NCI-H526 treated with DMSO at 0.1 percent for 48 hours (cell line): ENCODE measurements at places on chromosomes 13 and 19.
A peak's percentile ranks its signal among the peaks of the same experiment; 100 is the strongest.

DNA sequence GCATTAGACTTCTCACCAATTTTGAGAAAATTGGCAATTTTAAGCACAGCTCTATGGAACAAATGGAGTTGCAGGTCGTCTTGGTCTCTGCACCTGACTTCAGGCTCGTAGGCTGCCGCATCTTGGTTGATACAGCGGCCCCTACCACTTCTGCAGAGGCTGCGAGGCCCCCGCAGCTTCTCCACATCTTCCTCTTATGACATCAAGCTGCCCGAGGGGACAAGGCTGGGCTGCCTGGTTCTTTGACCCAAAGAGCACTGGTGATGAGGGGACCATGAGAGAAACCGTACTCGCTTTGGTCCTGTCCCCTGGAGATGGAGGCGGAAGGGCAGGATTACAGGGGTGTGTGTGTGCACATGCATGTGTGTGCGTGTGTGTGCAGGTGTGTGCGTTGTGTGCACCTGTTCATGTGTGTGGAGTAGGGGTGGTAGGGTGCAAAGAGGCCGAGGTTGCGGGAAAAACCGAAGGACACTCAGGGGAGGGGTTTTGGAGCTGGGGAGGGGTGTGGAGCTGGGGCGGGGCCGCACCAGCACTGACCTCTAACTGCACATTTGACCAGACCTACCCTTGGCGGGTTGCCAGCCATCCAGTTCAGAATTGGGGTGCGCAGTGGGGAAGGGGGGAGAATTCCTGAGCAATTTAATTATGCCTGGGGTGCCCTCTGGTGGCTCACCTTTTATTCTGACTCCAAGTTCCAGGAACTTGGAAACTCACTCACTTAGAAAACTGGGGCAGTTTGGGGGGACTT is 65.1 kb upstream of the ARHGEF7 start:
- DNase-seq, result no peak

GRCh38 chr13:74036373-74036772 is 97.8 kb downstream of the KLF12 start:
- peak; percentile 79 for DNase-seq

- DNase-seq, result no peak
Measured at GRCh38 chr19:49272204-49272603, 52.8 kb downstream of the SLC6A16 start.

DNA sequence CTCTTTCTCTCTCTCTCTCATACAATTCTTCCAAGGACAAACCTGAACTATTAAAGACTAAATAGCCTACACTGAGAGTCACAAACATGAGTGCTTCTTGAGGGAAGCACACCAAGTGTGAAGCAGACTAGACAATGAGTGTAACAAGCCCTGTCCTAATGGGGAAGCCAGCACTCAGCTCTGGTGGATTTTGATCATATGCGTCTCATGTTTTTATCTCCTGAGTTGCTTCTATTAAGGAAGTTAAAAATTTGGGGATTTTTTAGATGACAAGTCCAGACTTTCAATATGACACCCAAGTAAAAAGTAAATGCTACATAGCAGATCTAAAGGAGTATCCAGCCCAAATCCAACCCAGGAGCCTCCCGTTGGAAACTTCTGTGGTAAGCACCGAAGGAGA is 437.8 kb downstream of the RFC3 start:
- no peak for DNase-seq

GRCh38 chr13:109867766-109868165 is 81.4 kb upstream of the IRS2 start:
- DNase-seq, result no peak

- DNase-seq, result peak; percentile 25
Measured at GRCh38 chr19:51097166-51097738, 11.0 kb downstream of the CTU1 start.

- no peak for DNase-seq
Measured at GRCh38 chr19:33441277-33441699, 67.8 kb downstream of the CEBPG start.

DNA sequence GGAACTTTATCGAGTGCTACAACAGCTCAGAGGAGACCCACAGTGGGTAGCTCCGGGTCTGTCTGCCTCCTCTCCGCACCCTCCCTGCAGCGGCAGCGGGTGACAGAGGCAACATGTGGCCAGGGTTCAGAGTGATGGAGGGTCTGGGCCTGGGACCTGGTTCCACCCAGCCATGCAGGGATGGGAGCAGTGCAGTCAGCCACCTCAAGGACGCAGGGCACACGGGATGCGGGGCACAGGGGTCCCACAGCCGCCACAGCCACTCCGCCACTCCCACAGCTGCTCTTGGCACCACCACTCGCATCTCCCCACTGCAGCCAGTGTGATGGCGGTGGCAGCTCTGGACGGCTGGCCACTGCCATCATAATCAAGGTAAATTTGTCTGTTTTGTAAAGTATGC is 892.9 kb downstream of the OLFM4 start:
- no peak for DNase-seq

- DNase-seq, result no peak
Measured at GRCh38 chr19:13018035-13018914, 23.0 kb downstream of the NFIX start.

- DNase-seq, result no peak
Measured at GRCh38 chr13:46317120-46317519, 69.9 kb downstream of the RUBCNL start.

DNA sequence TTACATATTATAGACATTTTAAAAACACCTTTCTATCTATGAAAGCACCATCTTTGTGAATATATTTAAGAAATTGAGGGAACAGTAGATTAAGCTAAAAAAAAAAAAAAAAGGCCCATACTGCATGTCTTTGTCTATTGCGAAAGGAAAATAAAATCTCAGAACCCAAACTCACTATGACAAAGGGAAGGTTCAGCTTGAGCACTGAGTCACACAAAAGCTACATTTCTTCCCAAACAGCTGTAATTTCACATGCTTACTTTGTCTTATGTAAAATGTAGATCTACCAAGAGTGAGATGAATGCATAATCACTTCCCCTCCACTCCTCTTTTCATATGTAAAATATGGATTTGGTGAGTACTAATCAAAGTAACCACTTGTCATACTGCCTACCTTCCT is 640.1 kb upstream of the KLF12 start:
- no peak for DNase-seq

GRCh38 chr13:25286308-25286968 is 850 bp downstream of the MTMR6 start:
- DNase-seq, result peak; percentile 66

GRCh38 chr19:50050406-50051227 is 24.8 kb downstream of the ZNF473 start:
- peak; percentile 69 for DNase-seq

DNA sequence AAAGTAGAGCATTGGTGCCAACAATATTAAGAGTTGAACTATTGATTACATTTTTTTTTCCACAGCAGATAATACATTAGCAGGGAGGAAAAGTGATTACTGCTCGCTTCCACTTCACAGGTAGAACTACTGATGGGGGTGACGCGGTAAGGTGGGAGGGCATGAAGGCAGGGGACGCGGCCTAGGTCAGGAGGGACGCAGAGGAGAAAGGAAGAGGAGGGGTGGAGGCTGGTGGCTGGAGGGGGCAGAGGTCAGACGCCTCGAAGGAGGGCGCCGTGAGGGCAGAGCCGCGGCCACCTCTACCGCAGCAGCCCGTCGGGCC is 287 bp upstream of the B3GLCT start:
- DNase-seq, result no peak

GRCh38 chr13:45132369-45133064 is 12.2 kb downstream of the GTF2F2 start:
- no peak for DNase-seq

DNA sequence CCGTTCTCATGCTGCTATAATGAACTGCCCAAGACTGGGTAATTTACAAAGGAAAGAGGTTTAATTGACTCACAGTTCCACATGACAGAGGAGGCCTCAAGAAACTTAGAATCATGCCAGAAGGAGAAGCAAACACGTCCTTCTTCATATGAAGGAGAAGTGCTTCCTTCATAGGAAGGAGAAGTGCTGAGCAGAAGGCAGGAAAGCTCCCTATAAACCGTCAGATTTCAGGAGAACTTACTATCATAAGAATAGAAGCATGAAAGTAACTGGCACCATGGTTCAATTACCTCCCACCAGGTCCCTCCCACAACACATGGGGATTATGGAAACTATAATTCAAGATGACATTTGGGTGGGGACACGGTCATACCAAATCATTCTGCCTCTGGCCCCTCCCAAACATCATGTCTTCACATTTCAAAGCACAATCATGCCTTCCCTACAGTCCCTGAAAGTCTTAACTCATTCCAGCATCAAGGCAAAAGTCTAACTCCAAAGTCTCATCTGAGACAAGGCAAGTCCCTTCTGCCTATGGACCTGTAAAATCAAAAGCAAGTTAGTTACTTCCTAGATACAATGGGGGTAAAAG is 10.6 kb downstream of the ACOD1 start:
- no peak for DNase-seq

- DNase-seq, result no peak
Measured at GRCh38 chr13:113145496-113145895, 13.0 kb upstream of the PROZ start.
